ENCODE measurements at places on chromosomes 4 and X. TPM values are rescaled to one million over a fixed set of nuclear protein-coding genes. Genes with fewer than 3 reads are reported as not detected.

GRCh38 chrX:134885336-134886001, 105.3 kb upstream of the SMIM10 start:
- no peaks in the 10 kb centered on the region for H3K36me3 ChIP-seq
- H3K4me1 ChIP-seq: no peaks in the 10 kb centered on the region
- no peak for DNase-seq

DNA sequence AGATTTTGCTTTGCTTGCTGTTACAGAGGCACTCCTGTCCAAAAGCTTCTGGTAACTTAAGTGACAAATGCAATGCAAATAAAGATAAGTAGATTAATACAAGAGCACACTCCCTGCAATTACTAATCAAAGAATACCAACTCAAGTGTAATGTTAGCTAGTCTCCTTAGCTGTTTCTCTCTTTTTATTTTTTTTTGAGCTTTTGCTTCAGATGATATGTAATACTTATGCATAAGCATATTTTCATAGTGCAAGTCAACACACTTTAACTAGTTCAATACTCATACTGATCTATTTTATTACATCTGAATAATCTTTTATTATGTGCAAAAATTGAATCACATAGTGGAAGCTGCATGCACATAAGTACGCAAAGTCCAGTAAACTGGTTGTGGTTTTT, 2.7 kb downstream of the SLC7A11 start:
- no peak overlapping the region for H3K27ac ChIP-seq
- peaks cover 17% of the 10 kb centered on the region for H3K4me1 ChIP-seq
- H3K27me3 ChIP-seq: no peaks in the 10 kb centered on the region
- peaks cover 6% of the 10 kb centered on the region for H3K36me3 ChIP-seq
- H3K4me3 ChIP-seq: no peak overlapping the region

Gene MTM1
- 10.8 TPM for total RNA-seq

Gene F8A2
- not detected for total RNA-seq
